K562 (cell line): ENCODE measurements at places on chromosomes 2 and 18.

- H3K36me3 ChIP-seq: no peaks in the 10 kb centered on the region
- H3K4me1 ChIP-seq: no peaks in the 10 kb centered on the region
- no peak overlapping the region for H3K27ac ChIP-seq
- no peak overlapping the region for H3K4me3 ChIP-seq
- no peak for DNase-seq
Measured at GRCh38 chr2:60486067-60486466, 67.4 kb downstream of the BCL11A start.

DNA sequence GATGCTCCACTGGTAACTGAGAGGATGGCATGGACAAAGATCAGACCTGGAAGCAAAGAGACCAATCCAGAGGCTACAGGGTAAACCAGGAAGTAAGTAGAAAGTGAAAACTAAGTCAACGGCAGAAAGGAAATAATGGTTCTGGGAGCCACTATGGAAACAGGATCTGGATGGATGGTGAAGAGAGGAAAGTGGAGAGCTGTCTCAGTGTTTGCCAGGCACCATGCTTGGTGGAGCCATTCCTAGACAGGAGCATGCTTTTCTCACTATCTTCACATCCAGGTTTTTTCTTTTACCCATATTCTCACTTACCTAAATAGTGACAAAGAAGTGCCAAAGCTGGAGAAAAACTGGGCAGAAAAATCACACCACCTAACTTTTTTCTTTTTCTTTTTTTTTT lies 22.2 kb downstream of the ZNF521 start:
- no peaks in the 10 kb centered on the region for H3K36me3 ChIP-seq
- H3K27me3 ChIP-seq: no peaks in the 10 kb centered on the region
- DNase-seq: no peak

DNA sequence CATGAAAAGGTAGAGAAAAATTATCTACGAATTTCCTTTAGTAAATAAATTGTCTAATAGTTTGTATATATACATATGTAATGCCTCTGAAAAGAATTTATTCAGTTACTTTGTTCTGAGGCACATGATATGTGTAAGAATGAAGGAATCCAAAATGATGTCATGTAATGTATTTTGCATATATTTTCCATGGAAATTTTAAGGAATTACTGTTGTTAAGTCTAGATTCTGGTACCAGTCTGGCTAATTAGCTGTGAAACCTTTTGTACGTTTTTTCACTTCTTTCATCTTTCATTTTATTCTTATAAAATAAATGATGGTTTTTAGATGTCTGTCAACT lies 12.3 kb downstream of the YIPF4 start:
- H3K36me3 ChIP-seq: peaks cover 15% of the 10 kb centered on the region; the same call in 1 of the 3 replicates
- H3K4me1 ChIP-seq: no peaks in the 10 kb centered on the region
- no peak overlapping the region for H3K27ac ChIP-seq
- H3K4me3 ChIP-seq: no peak overlapping the region
- H3K27me3 ChIP-seq: no peaks in the 10 kb centered on the region
- no peak for DNase-seq

DNA sequence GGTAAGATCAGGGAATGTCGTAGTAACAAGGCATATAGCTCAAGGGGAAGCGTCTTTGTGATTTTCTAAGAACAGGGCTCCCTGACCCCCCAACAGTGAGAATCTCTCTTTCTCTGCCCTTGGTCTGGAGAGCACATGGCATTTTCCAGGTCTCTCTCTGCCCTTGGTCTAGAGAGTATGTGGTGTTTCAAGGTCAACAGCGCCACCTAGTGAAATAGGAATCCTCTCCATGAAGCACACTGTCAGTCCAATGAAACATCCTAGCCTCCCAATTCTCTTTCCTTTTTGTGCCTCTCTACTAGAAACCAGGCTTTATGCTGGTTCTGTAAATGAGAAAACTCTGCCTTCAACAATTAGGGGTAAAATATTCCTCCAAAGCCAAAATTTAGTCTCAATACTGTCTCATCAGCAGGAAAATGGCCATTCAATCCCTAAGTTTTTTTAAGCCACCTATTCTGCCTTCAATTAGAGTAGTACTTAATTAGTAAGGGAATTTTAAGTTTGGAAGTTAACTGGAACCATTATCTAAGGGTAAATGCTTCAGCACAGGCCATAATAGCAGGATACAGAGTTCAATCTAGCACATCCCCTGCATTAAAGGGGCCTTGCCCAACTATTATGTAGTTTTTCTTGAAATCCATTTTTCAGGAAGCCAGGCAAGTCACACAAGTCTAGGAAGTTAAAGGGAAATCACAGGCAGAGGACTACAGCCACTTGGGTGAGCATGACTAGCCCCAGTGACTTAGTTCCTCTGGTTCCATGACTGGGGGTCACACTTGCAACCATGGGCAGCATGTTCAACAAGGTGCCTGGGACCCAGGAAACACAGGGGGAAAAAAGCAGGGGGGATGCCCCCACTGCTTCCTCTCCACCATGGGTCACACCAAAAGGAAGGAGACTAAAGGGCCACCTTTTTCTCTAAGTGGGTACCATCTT lies 12.4 kb downstream of the DYM start:
- H3K36me3 ChIP-seq: no peaks in the 10 kb centered on the region
- no peak overlapping the region for H3K27ac ChIP-seq
- H3K4me1 ChIP-seq: no peaks in the 10 kb centered on the region
- no peak overlapping the region for H3K4me3 ChIP-seq
- H3K27me3 ChIP-seq: no peaks in the 10 kb centered on the region

- no peaks in the 10 kb centered on the region for H3K36me3 ChIP-seq
- no peaks in the 10 kb centered on the region for H3K27me3 ChIP-seq
- no peaks in the 10 kb centered on the region for H3K4me1 ChIP-seq
- H3K27ac ChIP-seq: no peak overlapping the region
- H3K4me3 ChIP-seq: no peak overlapping the region
- no peak for DNase-seq
Measured at GRCh38 chr2:194257095-194257494, 1399.9 kb upstream of the SLC39A10 start.

- H3K4me1 ChIP-seq: no peaks in the 10 kb centered on the region; the same call in 1 of the 2 replicates
- no peak for DNase-seq
- peaks cover 74% of the 10 kb centered on the region for H3K27me3 ChIP-seq
Measured at GRCh38 chr2:238632181-238633060, 205.7 kb downstream of the ASB1 start.

- H3K27ac ChIP-seq: no peak overlapping the region
- H3K27me3 ChIP-seq: no peaks in the 10 kb centered on the region
Measured at GRCh38 chr2:11919953-11920352, 173.5 kb downstream of the LPIN1 start.

DNA sequence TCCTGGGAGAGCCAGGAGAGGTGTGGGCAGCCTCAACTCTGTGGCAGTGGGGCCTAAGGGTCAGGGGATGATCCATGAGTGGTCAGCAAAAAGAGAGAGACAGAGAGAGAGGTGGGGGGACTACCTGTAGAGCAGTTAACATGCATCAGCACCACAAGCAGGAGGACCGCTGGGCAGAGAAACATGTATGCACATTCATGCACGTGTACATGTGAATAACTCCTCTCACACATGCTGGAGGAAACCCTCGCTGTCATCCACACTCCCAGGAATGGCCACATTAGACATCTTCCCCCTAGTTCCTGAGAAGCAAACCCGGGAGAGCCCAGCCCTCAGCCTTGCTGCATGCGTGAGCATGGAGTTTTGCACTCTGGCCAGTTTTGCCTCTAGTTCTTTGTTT lies 166.1 kb downstream of the SMAD7 start:
- no peaks in the 10 kb centered on the region for H3K27me3 ChIP-seq
- H3K4me3 ChIP-seq: no peak overlapping the region
- no peaks in the 10 kb centered on the region for H3K36me3 ChIP-seq
- H3K4me1 ChIP-seq: peaks cover 18% of the 10 kb centered on the region

DNA sequence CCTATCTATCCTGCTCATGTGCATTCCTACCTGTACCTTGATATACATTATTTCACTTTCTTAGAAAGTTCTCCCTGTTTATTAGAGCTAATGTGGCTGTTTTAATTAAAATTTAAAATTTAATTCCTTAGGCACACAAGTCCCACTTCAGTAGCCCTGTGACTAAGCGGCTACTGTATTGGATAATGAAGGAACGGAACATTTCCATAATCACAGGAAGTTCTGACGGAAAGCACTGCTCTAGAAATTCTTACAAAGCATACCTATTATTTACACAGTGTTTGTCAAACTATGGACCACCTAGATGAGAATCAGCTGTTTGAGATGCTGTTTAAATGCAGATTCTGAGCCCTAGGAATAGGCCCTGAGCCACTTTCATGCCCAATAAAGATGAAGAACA lies 13.2 kb downstream of the GREB1L start:
- no peak overlapping the region for H3K4me3 ChIP-seq
- no peak for DNase-seq
- no peaks in the 10 kb centered on the region for H3K36me3 ChIP-seq
- H3K4me1 ChIP-seq: no peaks in the 10 kb centered on the region
- no peaks in the 10 kb centered on the region; the same call in 1 of the 2 replicates for H3K27me3 ChIP-seq
- H3K27ac ChIP-seq: no peak overlapping the region

DNA sequence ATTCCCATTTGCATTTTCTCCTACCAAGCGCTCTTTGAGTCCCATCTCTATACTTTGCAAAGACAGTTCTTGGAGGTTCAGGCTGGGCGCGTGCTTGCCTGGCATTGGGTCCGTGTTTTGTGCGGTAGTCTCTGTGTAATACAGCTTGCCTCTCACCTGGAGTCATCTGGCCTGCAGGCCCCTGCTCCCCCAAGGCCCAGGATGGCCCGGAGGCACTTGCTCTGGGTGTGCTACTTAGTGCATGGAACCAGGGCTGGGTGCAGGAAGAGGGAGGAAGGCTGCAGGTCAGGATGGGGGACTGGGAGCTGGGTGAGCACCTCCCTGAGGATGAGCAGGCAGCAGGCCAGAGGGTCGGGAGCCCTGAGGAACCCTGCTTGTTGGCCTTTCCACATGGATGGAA lies 220.9 kb downstream of the LDLRAD4 start:
- no peaks in the 10 kb centered on the region for H3K4me1 ChIP-seq
- H3K27ac ChIP-seq: no peak overlapping the region
- H3K27me3 ChIP-seq: peaks cover 37% of the 10 kb centered on the region
- H3K36me3 ChIP-seq: no peaks in the 10 kb centered on the region
- DNase-seq: no peak

DNA sequence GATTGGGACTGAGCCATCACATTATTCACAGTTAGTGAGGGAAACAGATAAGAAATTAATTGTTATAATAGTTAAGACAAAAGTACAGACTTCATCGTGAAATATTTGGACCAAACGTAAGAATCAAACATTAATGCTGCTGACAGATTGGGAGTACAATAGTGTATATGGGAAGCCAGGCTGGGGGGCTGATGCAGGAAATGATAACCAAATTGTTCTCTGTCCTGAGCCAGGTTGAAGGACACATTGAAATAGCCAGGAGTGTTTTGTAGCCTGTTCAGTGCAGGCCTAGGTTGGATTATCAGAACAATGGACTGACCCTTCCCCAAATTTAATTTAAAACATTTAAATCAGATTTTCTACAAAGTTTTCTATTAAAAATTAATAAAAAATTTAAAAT lies 203.2 kb downstream of the BABAM2 start:
- DNase-seq: no peak
- H3K36me3 ChIP-seq: no peaks in the 10 kb centered on the region

DNA sequence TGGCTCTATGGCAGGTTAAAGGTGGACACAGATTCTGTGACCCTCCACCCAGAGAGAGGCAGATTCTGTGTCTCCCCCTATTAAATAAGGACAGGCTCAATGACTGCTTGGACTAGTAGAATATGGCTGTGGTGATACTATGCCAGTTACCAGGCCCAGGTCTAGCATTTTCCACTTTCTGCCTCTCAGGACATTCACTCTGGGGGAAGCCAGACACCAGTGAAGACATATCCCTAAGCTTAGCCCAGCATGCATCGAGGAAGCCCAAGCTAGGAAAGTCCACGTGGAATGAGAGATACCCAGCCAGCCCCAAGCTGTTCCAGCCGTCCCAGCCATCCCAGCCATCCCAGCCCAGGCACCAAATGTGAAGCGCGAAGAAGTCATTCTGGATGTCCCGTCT lies 40.3 kb downstream of the ST6GAL2 start:
- H3K27ac ChIP-seq: no peak overlapping the region
- DNase-seq: no peak
- no peaks in the 10 kb centered on the region for H3K27me3 ChIP-seq
- H3K36me3 ChIP-seq: no peaks in the 10 kb centered on the region
- H3K4me3 ChIP-seq: no peak overlapping the region
- H3K4me1 ChIP-seq: no peaks in the 10 kb centered on the region

- H3K27me3 ChIP-seq: no peaks in the 10 kb centered on the region; the same call in 1 of the 2 replicates
- H3K4me3 ChIP-seq: no peak overlapping the region
- H3K27ac ChIP-seq: no peak overlapping the region
- H3K36me3 ChIP-seq: no peaks in the 10 kb centered on the region
- DNase-seq: no peak
Measured at GRCh38 chr2:223797811-223798721, 39.3 kb downstream of the AP1S3 start.

DNA sequence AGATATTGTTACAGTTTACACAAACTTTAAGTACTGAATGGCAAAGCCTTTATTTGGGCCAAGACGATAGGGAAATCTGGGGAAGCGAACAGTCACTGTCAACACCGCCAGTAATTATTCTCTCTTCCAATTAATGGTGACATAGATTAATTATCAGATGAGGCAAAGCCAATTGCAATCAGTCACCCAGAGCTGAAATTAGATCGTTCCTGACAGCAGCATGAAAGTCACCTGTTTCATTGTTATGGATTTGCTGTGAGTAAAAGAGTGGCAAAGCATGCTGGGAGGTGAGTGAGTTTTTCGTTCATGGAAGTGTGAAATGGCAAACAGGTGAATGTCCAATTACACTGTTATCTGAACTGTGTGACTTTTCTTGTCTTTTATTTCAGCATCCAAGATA lies 164.8 kb upstream of the KLHL14 start:
- H3K36me3 ChIP-seq: no peaks in the 10 kb centered on the region
- H3K4me3 ChIP-seq: no peak overlapping the region
- H3K4me1 ChIP-seq: no peaks in the 10 kb centered on the region

GRCh38 chr2:32058130-32058529 lies 5.2 kb upstream of the SPAST start:
- H3K27ac ChIP-seq: peak overlapping the region; percentile 54; the same call in 2 of the 3 replicates
- H3K27me3 ChIP-seq: no peaks in the 10 kb centered on the region
- H3K4me1 ChIP-seq: peaks cover 10% of the 10 kb centered on the region; the same call in 2 of the 3 replicates
- no peaks in the 10 kb centered on the region for H3K36me3 ChIP-seq

DNA sequence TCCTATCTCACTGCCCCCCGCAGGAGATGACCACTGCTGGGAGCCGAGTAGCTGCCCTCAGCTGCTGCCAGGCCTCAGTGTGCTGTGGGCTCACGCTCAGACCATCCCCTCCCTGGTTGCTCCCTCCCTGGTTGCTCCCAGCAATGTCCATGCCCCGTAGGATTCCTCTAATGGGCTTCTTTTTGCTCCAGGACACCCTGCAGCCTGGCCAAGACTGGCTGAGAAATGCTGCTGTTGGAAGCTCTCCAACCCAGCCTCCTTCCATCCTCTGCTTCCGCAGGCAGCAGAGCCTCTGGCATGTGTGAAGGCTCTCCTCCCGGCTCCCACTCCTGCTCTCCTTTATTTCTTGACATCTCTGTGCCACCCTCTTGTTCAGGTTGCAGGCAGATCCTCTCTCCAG lies 48.6 kb downstream of the SOX11 start:
- H3K36me3 ChIP-seq: no peaks in the 10 kb centered on the region
- H3K4me1 ChIP-seq: no peaks in the 10 kb centered on the region
- no peak overlapping the region for H3K4me3 ChIP-seq
- H3K27me3 ChIP-seq: no peaks in the 10 kb centered on the region
- no peak for DNase-seq
- no peak overlapping the region for H3K27ac ChIP-seq

GRCh38 chr2:21098294-21098693 lies 25.5 kb upstream of the TDRD15 start:
- no peak for DNase-seq
- H3K27ac ChIP-seq: no peak overlapping the region
- no peaks in the 10 kb centered on the region for H3K4me1 ChIP-seq
- no peaks in the 10 kb centered on the region for H3K27me3 ChIP-seq
- no peak overlapping the region for H3K4me3 ChIP-seq
